ENCODE measurements at places on chromosomes 3 and 15.
A peak's percentile ranks its signal among the peaks of the same experiment; 100 is the strongest.

DNA sequence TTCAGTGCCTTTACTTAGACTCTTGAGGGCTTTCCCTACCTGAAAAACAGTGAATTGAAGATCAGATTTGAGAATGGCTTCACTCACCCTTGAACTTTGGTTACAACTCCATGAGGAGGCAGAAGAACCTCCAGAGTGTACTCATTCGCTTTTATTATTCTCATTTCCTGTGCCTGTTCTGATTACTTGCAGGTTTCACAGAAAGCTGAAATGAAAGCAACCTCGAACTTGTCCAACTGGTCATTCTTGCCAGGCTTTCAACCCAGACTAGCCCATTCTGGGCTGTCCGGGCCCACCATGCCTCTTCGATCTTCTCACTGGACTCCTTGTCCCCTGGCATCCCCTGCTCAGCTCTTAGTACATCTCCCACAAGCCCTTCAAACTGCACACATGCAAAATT lies 20.2 kb upstream of the THUMPD3 start:
- DNase-seq: no peak

GRCh38 chr15:57198654-57199291 lies 177.5 kb upstream of the CGNL1 start:
- no peak for DNase-seq

DNA sequence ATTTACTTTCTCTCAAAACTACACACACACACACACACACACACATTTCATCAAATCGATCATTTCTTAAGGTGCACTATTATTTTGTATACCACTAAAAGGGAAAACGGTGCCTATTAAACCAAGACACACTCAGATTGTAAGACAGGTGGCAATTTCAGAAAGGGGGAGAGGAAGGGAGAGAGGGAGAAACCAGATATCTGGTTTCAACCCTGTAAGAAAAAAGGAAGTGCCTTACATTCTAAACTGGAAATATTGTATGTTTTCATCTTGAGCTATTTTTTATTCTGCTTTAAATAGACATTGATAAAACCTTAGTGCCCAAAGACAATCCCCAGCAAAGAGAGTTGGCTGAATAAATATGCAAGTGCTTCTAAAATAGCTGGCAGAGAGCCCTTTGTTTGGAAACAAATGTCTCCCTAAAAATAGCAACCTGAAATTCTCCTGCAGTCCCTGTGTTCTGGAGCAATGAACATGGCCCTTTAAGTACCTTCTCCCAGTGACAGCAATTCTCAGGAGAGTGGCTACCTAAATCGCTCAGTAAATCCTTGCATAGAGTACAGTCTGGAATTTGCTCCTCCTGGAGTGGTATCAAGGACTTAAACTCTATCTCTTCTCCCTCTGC lies 85.7 kb downstream of the RARB start:
- no peak for DNase-seq

DNA sequence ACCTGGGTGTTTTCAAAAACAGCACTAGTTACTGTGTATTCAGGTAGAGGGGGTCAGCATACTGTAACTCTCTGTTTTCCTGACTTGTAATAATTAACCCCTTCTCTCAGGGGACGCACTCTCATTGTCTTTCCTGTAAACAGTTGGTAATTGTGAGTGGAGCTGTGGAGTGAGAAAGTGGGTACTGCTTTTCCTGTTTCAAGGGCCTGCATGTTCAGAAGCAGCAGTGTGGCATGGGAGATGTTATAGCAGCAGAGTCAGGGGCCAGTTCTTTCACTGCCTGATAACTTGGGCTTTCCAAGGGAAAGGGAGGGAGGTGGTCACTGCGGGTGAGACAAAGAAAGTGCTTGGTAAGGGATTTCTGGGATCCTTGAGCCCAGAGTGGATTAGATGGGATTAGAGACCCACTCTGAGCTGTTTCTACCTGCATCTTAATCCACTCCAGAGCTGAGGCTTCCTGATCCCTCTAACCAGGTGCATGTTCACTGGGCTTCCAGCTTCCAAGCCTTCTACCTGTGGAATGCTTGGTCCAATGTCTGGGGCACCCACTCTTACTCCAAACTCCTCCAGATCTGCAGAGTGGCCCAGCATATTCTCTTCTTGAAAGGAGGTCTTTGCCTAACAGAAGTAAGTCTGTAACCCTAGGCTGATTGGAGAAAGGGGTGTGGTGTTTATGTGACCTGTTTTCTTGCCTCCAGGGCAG lies 105.2 kb downstream of the RPLP1 start:
- DNase-seq: no peak

GRCh38 chr3:156648086-156648485 lies 26.3 kb upstream of the TIPARP start:
- no peak for DNase-seq

DNA sequence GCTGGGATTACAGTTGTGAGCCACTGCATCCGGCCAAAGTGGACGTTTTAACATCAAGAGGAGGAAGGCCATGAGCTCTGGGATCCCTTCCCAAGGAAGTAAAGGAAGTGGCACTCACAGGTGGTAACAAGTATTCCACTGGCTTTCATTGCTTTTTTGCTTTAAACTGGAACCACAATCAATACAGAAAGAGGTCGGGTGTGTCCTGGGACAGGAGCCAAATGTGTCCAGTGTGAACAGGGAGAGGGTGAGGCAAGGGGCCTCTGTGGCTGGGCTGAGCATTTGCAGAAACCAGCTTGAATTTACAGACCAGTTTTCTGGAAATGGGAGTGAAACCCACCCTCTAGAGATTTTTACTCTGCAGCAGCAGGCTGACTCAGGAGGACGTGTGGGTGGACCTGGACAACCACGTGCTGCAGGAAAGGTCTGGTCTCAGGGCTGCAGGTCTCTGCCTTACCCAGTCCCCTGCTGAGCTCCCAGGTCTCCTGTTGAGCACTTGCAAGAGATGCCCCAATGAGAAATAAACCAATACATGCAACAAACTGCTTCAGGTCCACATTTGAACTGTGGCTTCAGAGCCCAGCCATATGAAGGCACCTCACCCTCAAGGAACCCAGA lies 42.8 kb upstream of the TMEM115 start:
- no peak for DNase-seq

DNA sequence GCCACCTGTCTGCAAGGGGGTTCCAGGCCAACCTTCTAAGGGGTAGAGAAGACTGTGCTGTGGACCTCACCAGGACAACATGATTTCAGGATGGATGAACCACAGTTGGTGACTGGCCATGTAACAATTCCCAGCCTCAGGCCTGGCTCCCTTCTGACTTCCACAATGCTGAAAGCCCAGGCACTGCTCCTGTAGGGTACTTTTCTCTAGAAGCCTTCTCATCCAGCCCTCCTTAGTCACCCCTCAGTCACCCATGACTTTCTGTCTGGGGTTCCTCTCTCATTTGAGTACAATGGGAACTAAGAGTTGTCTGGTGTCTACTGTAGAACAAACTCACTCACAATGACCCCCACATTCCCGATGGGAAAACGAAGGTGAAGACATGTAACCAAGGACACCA lies 8.6 kb downstream of the ALS2CL start:
- no peak for DNase-seq

- no peak for DNase-seq
Measured at GRCh38 chr15:91776104-91776503, 77.4 kb upstream of the SLCO3A1 start.

GRCh38 chr3:178969004-178969700 lies 102.5 kb downstream of the ZMAT3 start:
- no peak for DNase-seq

DNA sequence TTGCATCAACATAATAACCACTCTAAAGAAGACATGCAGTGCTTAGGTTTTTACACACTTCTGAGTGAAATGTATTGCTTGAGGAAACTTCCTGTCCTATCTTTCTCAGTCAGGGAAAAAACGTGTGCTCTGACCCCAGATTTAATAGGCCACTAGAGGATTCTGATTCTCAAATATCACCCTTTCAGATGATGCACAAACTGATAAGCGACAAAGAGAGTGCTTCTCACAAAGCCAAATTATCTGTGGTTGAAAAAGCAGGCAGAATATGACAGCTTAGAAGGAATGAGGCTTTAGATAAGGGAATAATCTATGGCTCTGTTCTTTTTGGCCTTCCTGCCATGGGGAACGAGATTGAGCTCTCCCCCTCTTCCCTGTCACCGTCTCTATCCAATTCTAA lies 583.4 kb upstream of the SGO1 start:
- DNase-seq: no peak

- no peak for DNase-seq
Measured at GRCh38 chr3:147215660-147216059, 190.7 kb downstream of the ZIC4 start.

GRCh38 chr3:155594526-155595187 lies 150.2 kb downstream of the PLCH1 start:
- DNase-seq: no peak

DNA sequence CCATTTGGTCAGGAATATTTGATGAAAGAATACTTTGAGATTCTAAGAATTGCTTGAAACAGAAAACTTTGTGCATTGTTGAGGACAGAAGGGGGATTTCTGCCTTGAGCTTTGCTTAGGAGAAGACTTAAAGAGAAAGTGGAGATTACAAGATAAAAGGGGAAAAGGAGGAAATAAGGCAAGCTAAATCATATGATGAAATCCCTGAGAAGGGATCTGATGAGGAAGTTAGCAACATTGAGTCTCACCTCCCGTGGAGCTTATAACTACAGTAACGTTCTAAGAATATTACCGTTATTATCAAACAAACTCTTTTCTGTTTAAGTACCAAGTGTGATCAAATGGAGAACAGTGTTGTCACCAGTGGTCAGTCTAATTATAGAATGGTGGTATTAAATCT lies 414.7 kb upstream of the NAALADL2 start:
- no peak for DNase-seq

DNA sequence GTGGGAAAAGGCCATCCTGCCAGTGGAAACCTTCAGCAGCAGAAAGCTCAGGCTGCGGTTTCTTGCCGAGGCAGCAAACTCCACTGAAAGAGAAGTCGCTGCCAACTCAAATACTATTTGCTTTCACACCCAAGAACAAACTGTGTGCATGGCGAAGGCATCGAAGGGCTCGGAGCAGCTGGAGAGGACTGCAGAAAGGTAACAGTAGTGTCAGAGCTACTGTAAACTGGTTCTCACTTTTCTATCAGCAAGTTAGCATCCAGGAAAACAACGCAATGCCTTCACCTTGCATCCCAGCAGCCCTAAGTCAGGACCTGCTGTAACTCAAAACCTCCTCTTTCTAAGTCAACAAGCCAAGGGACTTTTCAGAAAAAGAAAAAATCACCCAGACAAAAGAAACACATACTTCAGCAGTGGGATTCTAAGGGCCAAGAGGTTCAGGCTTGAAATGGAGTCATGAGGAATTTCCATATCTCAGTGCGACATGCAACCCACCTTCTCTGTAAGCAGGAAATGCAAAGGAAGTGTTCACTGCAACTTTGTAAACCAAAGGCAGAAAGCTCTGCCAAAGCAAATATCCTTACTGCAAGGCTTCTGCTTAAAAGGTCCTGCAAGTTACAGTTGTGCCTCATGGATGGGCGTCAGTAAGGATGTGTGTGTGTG lies 193.5 kb downstream of the FOXP1 start:
- DNase-seq: no peak

GRCh38 chr3:31174079-31174478 lies 279.6 kb upstream of the GADL1 start:
- no peak for DNase-seq

DNA sequence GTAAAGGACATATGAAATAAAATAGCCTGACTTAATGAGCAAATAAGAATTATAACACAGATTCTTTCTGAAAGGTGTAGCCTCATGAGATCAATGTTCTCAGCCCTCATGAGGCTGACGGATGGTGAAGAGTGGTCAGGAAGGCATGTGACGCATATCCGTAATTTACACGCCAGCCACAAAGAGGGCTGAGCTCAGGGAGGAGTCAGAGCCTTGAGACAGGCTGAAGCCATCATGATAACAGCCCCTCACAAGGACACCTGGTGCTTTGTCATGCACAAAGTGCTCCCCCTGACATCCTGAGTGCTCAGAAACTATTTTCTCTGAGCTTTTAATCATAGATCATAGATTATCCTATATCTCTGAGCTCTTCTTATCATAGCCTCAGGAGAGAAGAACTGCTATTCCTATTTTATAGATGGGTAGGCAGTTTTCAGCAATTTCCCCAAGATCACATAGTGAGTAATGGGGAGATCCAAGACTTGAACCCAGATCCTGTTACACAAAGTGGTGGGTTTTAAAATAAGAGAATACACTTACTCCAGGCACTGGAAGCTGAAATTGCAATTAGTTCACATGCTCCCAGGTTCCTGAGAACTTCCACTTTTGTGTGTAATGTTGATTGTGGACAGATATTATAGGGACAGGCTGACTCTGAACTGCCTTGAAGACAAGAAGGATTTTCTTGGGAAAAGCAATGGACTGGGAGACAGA lies 267.1 kb downstream of the RPLP1 start:
- peak; percentile 51 for DNase-seq

- DNase-seq: no peak
Measured at GRCh38 chr3:10443272-10444109, 61.9 kb downstream of the ATP2B2 start.

- no peak for DNase-seq
Measured at GRCh38 chr15:25693321-25694238, 169.5 kb downstream of the ATP10A start.

GRCh38 chr3:57999417-58000115 lies 8.7 kb upstream of the FLNB start:
- no peak for DNase-seq

GRCh38 chr15:78797951-78798350 lies 13.3 kb downstream of the ADAMTS7 start:
- DNase-seq: no peak

GRCh38 chr3:175242243-175242642 lies 383.1 kb downstream of the NAALADL2 start:
- no peak for DNase-seq

All from activated CD8-positive, alpha-beta memory T cell treated with anti-CD3 and anti-CD28 coated beads for 1 hour (primary cell).